ENCODE measurements at places on chromosomes 16 and 17.

DNA sequence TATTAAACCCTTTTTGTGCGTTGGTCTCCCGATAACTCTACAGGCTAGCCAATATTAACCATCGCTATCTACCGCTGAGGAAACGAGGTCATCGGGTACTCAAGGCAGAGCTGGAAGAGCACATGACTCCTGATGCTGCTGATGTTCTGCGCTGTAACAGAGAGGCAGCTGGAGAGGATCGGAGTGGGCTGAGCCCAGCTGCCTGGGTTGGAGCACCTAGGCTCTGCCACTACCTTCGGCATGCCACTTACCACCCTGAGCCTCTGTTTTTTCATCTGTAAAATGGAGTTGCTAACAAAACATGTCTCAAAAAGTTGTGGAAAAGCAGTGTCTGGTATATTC, 432 bp upstream of the SLC46A1 start:
- DNase-seq = no peak

- no peak for DNase-seq
These were observed 41.8 kb downstream of the KCNJ12 start for GRCh38 chr17:21417921-21418320.

- DNase-seq = peak; percentile 17
These were observed 86.2 kb upstream of the ZNF469 start for GRCh38 chr16:88296437-88297177.

GRCh38 chr16:3755249-3755648, 37.9 kb upstream of the TRAP1 start:
- DNase-seq = no peak

GRCh38 chr17:41579484-41580243, 7.0 kb downstream of the KRT14 start:
- DNase-seq = peak; percentile 81

GRCh38 chr17:53353919-53354351, 468.8 kb upstream of the KIF2B start:
- DNase-seq = peak; percentile 55

- DNase-seq = no peak
These were observed 280.0 kb downstream of the RBFOX1 start for GRCh38 chr16:7612671-7613070.

DNA sequence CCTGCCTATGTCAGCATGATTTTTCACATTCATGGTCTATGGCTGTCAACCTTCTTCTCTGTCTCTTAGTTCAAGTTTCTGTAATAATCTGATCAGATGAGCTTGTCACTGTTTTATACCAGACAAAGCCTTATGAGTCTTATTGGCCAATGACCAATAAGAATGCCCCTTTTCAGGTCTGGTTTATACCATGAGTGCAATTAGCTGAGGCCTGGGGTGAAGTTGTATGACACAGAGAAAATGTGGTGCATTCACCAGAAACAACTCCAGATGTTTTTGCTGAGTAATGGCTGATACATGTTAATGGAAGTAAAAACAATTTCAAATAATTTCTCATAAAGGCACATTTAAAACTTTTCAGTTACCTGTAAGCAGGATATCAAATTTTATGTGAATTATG, 218.6 kb upstream of the CDH8 start:
- no peak for DNase-seq

- no peak for DNase-seq
These were observed 176.1 kb downstream of the CCDC182 start for GRCh38 chr17:57569021-57569420.

DNA sequence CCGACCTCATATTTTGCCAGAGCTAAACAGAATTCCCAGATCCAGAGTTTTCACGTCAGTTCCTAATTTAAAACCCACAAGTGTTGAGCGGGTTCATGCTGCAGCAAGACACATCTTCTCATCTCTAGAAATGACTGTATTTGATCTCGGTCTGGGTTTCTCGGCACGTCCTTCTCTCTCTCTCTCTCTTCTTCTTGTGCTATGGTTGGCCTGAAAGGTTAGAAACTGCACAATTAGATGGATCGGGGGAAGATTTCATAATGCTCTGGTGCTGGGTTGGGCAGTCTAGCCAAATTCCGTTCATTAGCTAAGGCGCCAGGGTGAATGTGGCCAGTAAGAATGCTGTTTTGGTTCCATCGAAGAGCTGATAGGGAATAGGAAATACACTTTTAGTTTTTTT, 158.9 kb upstream of the NOG start:
- no peak for DNase-seq

- no peak for DNase-seq
These were observed 1.6 kb downstream of the CTCF start for GRCh38 chr16:67563708-67564468.

Measured in right hindlimb (tissue), 1 donor.